ENCODE measurements at places on chromosomes 11 and 22.

DNA sequence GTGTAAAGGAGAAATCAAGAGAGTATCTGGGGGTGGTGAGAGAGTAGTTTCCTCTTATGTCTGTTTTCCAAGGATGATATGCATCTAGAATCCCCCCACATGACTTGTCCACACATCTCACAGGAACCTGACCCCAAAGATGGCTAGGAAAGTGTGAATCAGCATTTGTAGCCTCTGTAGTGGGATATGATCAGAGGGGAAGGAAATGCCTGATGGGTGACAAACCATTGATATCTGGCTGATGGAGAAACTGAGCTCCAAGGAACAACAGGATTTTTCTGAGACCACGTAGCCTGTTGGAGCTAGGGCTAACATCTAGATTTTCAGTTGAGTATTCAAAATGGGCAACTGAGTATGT, 369.4 kb downstream of the DDX10 start:
- no peak for DNase-seq

- DNase-seq = no peak
These were observed 9.5 kb upstream of the DGKZ start for GRCh38 chr11:46337626-46338345.

- DNase-seq = no peak
These were observed 22.1 kb downstream of the SRPRA start for GRCh38 chr11:126246636-126247035.

- DNase-seq = no peak
These were observed 56.7 kb downstream of the AMBRA1 start for GRCh38 chr11:46537121-46537520.

DNA sequence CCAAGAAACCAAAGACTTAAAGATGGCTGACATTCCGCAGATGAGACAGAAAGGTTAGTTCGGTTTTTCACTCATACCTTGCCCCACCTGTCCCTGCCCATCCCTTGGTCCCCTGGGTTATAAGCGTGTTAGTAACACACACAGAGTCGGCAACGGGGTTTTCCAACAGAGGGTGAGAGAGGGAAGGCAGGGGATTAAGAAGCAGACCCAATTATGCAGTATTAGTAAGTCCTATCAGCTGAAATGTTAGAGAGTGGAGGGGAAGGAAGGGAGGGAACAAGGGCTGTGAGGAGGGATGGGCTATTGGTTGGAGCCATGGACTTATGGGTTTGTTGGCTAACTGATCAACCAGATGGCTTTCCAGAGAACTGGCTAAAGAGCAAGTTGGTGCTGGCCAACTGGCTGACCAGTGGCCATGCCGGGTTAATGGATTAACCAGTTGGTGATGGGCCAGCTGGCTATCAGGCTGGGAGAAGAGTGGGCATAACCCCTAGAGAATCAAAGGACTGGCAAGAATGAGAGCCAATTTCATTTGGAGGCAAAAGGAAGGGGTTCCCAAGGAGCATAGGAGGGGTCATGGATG, 45.5 kb downstream of the NRXN2 start:
- no peak for DNase-seq

GRCh38 chr11:30485222-30485621, 100.9 kb downstream of the MPPED2 start:
- no peak for DNase-seq

DNA sequence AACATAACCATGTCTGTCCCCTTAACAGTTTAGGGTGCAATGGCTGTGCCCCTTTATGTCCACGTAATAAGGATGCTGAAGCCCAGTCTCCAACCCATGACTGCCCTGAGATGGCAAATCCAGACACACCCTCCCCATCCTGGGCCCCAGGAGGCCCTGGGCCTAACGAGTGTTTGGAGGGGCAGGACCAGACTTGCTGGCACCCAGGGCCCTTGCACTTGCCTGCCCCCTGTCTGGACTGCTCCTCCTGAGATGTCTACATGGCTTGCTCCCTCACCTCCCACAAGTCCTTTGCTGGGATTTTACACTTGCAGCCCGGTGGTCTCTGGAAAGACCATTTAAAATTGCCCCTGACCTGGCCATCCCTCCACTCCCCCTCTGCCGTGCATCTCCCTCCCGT, 132.2 kb upstream of the NECTIN1 start:
- DNase-seq = no peak

Measured in HuH-7 (cell line).